ENCODE measurements at places on chromosomes 12 and 14.
A peak's percentile ranks its signal among the peaks of the same experiment; 100 is the strongest.

GRCh38 chr12:118319627-118320026, 53.1 kb downstream of the TAOK3 start:
- no peak for DNase-seq

DNA sequence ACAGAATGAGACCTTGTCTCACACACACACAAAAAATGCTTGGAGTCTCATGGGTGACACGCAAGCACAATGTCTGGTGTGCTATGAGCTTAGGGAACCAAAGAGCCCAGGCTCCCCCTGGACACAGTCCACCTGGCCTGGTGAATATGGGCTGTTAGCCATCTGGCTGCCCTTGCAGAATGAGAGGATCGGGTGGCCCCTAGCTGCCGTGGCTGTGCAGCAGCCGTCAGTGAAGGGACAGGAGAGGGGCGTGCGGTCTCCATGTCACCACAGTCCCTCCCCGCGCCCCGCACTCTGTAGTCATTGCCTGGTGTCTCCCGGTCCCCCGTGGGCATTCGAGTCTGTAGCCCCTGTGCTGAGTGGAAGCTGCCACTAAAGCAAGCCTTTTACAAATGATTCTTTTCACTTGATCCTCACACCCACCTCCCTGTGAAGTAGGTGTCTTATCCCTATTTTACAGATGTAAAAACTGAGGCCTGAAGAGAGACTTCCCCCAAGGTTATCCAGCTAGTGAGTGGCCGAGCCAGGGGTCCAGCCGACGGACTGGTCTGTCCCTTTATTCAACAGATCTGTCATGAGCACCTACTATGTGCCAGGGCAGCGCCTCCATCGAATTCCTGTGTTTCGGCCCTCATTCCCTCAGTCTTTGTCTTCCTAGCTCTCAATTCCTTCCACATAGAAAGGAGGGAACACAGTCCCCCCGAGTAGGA, 18.8 kb downstream of the MVK start:
- peak; percentile 50 for DNase-seq

GRCh38 chr12:2583091-2583497, 211.7 kb upstream of the FKBP4 start:
- peak; percentile 68 for DNase-seq

DNA sequence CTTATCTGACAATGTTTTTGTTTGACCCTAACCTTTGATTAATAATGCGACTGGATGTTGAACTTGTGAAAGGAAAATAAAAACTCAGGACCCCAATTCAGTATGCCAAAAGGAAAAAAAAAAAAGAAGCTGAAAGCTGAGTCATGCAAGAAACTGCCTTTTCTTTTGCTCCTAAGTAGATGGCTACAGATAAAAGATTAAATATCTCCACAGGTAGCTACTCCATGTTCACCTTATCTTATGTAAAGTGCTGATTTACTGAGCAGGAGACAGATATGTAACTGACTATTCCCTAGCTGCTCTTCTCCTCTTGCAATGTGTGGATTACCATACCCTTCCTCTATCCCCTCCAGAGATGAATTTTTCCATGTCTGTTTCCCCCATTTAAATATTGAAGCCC, 30.8 kb upstream of the TCL1B start:
- DNase-seq: no peak

- DNase-seq: peak; percentile 30
Measured at GRCh38 chr12:52789637-52790426, 6.1 kb downstream of the KRT3 start.

DNA sequence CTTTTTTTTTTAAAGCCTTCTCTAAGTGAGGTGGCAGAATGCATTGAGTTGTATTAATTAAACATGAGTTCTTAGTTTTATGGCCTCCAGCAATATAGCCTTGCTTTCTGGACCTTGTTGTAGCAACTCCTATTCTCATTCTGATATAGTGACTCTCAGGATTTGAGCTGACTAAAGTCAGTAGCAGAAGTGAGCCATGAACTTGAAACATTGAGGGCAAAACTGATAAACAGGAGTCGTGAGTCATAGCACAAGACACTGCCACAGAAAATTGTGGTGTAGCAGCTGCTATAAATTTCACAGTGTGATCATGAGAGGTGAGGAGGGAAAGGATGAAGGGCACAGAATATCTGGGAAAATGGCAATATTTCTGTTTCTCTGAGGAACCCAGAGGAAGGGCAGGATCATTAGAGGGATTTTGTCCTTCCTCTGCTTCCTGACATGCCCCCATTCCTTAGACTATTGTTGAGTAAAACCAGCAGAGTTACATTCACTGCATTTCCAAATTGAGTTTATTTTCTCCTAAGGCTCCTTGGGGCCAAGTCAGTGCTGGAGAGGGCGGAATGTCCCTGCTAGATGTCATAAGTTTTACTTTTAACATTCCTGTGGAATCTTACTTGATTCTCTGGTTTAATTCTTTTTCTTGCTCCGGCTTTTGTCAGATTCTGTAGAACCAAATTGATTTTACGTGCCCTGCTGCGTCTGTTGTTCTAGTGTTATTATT, 7.5 kb downstream of the KLRG1 start:
- peak; percentile 16 for DNase-seq

DNA sequence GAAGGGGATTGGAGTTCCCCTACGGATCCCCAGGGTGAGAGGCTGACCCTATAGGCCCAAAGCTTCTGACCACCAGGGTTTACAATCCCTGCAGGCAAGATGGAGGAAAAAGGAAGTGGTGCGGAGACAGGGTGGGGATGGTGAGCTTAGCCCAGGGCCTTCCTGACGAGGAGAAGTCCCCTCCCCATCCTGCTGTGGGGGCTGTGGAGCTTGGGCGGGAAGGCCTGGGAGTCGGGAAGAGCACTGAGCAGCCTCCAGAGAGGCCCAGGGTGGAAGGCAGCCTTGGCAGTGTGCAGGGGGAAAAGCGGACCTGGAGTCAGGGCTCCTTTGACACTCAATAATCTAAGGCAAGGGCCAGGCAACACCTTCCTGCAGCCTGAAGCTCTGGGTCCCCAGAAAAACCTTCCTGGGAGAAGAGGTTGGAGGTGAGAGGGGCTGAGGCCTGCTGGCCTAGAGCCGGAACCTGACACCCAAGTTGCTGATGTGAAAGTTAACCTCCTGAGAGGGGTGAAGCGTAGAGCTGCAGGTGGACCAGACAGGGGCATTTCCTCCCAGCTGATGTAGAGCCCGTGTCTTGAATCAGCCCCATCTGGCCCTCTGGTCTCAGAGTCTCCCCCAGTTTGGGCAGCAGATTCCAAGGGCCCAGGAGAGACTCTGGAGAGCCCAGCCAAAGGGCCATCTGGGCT, 6.0 kb downstream of the HDAC7 start:
- DNase-seq: peak; percentile 64

DNA sequence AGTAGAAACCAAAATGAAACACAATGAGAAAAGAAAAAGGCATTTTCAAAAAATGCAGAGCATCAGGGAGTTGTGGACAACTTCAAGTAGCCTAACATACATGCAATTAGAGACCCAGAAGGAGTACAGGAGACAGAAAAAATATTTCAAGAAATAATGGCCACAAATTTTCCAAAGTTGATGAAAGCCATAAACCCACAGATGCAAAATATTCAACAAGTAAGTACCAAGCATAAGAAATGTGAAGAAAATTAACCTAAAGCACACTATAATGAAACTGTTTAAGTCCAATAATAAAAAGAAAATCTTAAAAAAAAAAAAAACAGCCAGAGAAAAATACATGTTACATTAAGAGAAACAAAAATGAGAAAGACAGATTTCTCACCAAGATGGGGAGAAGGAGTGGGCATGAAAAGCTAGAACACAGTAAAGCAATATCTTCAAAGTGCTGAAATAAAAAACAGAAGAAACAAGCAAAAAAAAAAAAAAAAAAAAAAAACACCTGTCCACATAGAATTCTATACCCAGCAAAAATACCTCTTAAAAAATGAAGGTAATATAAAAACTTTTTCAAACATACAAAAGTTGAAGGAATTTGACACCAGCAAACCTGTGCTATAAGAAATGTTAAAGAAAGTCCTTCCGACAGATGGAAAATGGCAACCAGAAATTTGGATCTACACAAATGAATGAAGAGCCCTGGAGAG, 77.1 kb downstream of the PRKAB1 start:
- DNase-seq: no peak

- peak; percentile 72 for DNase-seq
Measured at GRCh38 chr12:50297027-50297426, 13.7 kb upstream of the LIMA1 start.

DNA sequence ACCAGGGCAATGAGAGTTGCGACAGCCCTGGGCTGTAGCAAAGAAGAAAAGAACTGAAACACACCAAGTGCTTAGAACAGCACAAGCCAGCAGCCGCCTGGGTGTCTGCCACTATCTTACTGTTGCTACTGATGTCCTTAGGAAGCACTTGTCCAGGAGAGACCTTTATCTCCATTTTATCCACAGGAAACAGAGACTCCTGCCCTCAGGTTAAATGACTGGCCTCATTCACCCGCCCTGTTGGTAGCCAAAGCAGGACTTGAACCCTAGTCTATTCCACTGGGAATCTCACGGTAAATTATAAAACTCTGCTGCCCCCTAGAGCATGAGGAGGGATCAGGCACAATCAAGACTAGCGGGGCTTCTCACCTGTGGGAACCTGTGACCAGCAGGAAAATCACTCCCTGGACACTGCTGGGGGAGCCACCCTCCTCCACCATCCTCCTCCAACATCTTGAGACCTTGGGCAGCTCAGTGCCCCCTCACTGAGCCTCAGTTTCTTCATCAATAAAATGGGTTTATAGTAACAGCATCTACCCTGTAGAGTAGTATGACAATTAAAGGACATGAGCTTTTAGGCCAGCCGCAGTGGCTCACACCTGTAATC, 20.5 kb upstream of the TESC start:
- DNase-seq: peak; percentile 43

DNA sequence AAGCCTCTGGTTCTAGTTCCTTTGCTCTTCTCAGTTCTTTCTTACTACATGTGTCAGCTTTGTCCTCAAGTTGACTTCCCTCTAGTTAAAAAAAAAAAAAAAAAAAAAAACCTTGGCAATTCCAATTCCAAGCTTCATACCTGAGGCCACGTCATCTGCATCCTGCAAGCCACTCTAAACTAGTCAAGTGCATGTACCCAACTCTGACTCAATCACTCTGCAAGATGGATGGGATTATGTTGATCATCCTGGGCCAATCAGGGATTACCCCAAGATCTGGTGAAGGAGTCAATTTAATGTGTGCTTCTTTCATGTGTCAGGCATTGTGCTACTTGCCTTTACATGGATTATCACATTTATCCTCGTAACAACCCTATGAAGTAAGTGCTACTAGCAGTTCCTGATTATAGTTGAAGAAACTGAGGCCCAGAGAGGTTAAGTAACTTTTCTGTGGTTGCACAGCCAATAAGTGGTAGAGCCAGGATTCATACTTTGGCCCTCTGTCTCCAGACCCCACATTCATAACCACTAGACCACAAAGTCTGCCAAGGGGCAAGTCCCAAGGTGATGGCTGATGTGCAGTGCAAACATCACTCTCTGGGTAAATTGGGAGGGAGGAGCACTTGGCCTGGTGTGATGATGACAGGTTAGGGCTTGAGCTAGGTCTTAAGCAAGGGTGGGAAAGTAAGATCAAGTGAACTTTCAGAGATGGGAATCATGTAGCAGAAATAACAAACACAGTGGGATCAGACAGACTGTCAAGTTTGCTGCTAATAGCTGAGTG, 17.3 kb upstream of the CCND2 start:
- no peak for DNase-seq

DNA sequence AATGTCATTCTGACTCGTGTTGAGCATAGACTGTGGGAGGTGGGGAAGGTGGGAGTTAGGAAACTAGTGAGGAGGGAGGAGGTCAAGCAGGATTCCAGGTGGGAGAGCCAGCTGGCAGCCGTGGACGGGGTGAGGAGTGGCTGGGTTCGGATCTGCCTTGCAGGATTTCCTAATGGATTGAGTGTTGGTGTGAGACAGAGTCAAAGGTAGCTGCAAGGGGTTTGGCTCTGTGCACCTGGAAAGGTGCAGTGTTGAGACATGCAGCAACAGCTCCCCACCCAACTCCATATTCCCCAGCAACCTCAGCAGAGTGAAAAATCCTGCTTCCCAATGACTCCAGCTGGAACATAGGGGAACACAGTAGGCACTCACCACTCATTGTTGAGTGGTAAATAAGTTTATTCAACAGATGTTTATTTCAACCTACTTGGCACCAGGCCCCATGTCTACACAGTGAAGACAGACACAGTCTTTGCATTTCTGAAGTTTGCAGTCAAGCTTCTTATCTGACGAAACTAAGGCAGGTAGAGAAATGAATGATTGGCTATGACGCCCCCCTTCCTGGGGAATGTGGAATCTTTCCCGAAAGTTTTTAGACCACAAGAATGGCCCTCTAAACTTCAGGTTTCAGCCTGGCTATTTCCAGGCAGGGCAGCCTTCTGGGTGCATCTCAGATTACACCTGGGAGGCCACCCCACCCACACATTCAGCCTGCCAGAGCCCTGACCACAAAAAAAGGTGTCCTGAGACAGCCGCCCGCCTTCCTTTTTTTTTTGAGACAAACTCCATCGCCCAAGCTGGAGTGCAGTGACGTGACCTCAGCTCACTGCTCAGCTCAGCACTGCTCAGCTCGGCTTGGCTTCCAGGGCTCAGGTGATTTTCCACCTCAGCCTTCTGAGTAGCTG, 37.9 kb upstream of the PLEKHG6 start:
- DNase-seq: no peak

GRCh38 chr14:33449268-33449667, 501.6 kb downstream of the EGLN3 start:
- peak; percentile 37 for DNase-seq

DNA sequence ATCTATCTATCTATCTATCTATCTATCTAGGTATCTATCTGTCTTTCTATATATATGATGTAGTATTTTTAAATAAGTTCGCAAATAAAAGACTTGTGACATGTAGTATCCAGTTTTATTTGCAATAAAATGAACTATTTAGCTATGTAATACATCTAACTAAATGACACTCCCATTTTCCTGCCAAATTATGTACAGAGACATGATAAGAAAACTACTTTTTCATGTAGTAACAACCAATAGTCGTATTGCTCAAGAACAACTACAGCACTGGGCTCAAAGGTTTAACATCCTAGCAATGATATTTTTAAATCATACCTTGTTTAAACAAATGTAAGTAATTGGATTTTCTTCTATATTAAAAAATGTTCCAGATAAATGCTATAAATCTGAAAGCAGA, 55.5 kb upstream of the FLRT2 start:
- no peak for DNase-seq

DNA sequence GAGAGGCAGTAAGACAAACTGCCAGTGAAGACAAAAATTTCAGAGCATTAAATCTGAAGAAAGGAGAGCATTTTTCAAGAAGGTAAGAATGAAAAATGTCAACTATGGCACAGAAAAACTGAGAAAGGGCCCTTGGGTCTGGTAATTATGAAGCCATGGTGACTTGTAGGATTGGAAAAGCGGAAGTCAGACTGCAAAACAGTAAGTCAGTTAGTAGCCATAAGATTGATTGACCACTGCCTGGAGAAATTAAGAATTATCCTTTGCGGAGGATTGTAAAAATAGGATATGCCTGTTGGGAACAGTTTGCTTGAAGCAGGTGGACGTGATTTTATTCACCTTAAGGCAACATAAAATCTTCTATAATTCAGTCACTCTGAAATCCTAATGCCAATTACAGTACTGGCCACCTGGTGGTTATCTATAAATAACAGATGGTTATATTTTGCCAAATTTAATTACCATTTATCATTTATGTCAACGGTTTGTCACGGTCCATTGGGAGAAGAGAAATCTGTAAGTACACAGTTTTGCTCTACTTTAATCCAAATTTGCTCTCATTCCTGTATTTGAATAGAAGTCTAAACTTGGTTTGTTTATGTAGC, 127.1 kb upstream of the CNTN1 start:
- no peak for DNase-seq

Data from muscle of leg (tissue), 16 donors.